ENCODE measurements at places on chromosomes 12 and 14.

GRCh38 chr12:71664411-71665089 lies 449 bp downstream of the THAP2 start:
- DNase-seq: peak; percentile 22

DNA sequence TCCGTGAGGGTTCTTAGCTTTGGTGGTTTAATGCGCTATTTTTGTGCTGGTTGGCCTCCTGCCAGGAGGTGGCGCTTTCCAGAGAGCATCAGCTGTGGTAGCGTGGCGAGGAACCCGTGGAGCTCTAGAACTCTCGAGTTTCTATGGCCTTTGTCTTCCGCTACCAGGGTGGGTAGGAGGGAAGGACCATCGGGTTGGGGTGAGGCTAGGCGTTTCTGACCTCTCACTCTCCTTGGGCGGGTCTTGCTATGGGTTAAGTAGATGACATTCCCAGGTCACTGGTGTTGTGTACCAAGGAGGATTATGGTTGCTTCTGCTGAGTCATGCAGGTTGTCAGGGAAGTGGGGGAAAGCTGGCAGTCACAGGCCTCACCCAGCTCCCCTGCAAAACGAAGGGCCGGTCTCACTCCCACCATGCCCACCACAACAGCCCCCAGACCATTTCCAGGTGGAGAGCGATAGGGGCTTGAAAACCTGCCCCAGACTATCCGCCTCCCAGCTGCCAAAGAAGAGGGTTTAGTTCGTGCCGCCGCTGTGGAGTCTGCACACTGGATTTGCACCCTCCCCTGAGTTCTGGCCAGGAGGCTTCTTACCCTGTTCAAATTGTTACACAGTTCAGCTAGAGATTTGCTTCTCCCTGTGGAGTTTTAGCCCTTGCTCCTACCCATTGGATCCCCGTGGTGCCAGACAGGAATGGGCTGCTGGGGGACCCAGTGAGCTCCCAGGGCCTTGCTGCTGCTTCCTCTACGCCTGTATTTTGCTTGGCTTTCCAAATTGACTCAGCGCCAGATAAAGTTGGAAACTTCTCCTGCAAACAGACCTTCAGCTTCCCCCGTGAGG lies 21.9 kb downstream of the RNFT2 start:
- no peak for DNase-seq

DNA sequence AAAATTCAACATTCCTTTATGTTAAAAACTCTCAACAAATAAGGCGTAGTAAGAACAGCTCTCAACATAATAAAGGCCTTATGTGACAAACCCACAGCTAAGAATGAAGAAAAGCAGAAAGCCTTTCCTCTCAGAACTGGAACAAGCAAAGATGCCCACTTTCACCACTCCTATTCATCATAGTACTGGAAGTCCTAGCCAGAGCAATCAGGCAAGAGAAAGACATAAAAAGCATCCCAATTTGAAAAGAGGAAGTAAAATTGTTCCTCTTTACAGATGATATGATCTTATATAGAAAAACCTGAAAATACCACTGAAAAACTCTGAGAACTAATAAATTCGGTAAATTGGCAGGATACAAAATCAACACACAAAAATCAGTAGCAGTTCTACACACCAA lies 52.1 kb downstream of the STON2 start:
- peak; percentile 12 for DNase-seq

DNA sequence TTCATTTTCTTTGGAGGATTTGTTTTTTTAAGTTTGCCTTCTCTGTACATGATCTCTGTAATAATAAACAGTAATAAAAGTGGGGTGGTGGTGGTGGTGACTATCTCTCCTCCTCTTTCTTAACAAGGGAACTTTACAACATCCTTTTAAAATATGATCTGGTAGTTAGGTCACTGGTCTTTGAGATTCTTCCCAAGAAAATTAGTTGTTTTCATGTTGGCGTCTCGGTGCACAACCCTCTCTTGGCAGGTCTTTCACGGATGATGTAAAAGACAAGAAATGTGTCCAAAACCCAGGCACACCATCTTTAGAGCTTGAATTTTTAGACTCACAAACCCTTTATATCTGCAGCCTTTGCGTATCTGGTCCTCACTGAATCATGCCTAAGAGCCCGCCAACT lies 488.5 kb upstream of the TBX3 start:
- no peak for DNase-seq

- no peak for DNase-seq
Measured at GRCh38 chr14:100155756-100156616, 3.5 kb downstream of the DEGS2 start.

GRCh38 chr12:108649669-108650068 lies 16.0 kb upstream of the SELPLG start:
- DNase-seq: no peak

DNA sequence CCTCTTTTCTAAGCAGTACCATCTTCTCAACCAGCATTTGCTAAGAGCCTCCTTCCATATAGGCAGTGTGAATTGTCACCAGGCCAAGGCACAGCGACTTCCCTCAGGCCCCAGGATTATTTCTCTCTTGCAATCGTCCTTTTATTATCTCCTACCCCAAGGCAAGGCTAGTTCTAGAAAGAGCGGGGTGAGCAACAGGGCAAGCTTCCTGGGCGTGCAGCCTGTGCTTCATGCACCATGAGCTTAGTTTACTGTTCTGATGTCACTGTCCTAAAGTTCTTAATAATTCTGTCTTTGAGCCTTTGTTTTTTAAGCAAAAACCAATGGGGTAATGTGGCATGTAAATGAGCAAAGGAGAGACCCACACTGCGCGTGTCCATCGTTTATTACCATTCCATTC lies 27.9 kb downstream of the DUSP6 start:
- no peak for DNase-seq

DNA sequence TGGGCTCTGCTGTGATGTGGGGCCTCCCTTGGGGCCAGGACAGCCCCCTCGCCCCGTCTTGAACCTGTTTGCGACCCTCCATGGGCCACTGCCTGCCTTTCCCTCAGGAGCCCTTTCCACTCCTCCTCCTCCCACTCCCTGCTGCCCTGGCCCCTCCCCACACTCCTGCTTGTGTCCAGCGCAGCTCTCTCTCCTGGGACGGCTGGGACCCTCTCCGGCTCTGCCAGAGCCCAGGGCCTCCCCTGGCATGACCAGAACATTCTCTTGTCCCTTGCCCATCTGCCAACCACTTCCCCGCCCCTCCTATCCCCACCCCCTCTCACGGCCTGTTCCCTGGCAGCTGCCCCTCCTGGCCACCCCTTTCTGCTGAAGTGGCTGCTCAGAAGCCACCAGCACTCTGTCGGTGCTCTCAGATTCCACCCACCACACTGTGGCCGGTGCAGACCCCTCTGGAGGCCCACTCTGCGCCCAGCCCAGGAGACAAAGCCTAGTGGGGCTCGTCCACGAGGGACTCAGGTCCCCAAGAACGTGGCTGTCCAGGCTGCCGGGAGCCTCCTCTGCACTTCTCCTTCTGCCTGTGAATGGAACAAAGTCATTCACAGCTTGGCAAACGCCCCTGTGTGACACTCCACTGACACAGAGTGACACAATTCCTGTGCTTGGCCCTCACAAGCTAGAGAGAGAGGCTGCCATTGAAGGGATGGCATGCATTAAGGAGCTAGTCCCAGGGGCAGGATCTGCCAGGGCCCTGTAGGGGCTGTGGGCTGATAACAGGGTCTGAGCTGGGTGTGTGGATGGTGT lies 1.4 kb downstream of the ASPG start:
- DNase-seq: no peak

DNA sequence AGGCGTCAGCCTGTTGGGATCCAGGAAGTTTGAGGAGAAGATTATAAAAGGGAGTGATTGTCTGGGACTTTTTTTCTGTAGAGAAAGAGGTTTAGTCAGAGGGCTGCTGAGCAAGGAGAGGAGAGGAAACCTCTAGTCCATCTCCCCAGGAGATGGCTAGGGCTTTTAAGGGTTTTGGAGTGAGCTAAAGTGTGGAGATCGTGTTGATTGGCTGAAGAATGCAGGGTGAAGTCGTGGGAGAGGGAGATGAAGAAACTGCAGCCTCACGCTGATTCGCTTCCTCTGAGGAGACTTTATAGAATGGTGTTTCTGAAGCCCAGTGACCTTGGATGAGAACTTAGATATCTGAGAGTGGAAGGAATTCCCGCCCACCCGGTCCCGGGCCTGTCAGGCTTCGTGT lies 193.7 kb upstream of the PWP1 start:
- no peak for DNase-seq

GRCh38 chr12:66716522-66716921 lies 37.6 kb upstream of the GRIP1 start:
- DNase-seq: no peak

DNA sequence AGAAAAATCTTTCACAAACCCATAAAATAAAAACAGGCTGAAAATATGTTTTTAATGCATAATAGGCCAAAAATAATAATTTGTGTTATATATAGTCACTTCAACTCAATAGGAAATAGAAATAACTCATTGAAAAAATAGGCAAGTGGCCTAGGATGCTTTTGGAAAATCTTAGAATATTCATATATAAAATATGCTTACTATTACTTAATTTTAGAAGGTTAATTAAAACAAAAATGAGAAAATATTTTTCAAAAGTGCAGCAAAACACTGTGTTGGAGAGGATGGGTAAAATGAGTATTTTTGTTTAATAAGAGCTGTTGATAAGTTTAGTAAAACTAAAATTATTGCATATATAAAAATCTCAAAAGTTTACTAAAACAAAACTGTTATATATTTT lies 308.0 kb upstream of the ATXN7L3B start:
- no peak for DNase-seq

DNA sequence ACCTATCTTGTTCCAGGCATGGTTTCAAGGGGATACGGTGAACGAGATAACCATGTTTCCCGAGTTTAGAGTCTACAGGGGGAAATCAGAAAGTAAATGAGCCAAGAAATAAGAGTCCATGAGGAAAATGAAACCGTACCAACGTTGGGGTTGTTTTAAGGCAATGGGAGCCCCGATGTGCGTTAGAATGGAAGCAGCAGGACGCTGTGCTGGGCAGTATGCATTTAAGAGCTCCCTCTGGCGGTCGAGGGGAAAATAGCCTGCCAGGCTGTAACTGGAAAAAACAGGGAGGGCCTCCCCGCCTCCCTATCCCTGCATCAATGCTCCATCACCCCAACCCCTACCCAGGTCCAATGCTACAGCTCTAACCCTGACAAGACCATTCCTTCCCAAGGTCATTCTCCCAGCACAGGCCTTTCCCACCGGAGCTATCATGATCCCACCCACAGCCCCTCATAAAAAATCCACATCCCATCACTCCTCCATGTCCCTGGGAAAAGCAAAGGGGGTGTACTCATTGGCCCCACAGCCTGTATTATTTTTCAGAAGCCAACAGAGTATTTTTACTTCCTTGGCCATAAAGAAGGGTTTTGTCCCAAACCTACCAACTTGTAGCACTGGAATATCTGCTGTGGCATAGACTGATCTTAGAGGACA lies 226.3 kb upstream of the NOS1 start:
- peak; percentile 10 for DNase-seq

- DNase-seq: no peak
Measured at GRCh38 chr12:2533036-2533435, 261.7 kb upstream of the FKBP4 start.

- no peak for DNase-seq
Measured at GRCh38 chr12:2180737-2181082, 127.9 kb downstream of the CACNA1C start.

- DNase-seq: no peak
Measured at GRCh38 chr14:35304812-35305462, 12.8 kb downstream of the PSMA6 start.

DNA sequence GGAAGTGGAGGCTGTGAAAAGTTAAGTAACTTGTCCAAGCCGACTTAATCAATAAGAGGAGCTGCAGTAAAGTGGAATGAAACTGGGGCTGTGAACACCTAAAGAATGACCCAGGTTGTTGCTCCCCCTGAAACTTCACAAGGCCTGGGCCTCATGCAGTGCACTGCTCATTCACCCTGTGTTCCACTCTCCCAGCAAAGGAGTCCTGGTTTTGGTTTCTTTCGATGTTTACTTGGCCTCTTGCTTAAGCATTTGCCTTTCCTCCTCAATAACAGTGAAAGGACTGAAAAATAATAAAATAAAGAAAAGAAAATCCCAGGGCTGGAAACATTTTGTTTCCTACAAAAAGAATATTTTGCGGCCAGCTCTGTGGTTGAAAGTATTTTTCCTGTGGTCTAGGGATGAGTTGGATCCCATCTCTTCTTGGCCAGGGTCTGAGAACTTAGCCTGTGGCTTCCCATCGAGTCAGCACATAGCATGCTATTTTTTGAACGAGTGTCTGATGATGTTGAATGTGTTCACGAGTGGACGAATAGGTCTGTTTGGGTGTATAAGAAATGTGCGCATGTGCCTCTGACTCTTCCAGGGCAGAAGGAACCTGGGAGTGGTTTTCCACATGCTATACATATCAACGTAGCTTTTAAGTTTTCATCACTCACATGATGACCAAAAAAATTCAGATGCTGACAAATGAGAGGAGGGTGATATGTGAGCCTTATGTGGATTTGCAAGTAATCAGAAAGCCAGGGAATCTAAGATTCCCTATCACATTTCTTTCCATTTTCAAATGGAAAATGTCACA lies 349.8 kb downstream of the ZFP36L1 start:
- no peak for DNase-seq

DNA sequence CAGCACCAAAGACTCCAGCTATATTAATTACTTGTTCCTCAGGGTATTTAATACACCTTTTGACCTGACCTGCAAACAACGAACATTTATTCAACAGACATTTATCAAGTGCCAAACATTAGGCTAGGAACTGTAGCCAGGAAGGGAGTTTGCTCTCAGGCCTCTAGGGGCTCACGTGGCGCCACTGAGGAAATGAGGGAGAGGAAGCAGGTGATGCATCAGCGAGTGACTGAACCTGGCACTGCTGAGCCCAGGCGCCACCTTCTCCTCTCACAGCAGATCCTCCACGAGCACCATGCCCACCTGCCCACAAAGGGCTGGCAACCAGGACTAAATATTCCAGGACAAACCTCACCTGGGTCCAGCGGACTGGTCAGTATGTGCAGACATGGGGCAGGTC lies 50.2 kb downstream of the SETD3 start:
- no peak for DNase-seq

GRCh38 chr12:93166541-93167307 lies 211.0 kb upstream of the NUDT4 start:
- no peak for DNase-seq

GRCh38 chr12:112443916-112444315 lies 25.2 kb downstream of the PTPN11 start:
- no peak for DNase-seq

DNA sequence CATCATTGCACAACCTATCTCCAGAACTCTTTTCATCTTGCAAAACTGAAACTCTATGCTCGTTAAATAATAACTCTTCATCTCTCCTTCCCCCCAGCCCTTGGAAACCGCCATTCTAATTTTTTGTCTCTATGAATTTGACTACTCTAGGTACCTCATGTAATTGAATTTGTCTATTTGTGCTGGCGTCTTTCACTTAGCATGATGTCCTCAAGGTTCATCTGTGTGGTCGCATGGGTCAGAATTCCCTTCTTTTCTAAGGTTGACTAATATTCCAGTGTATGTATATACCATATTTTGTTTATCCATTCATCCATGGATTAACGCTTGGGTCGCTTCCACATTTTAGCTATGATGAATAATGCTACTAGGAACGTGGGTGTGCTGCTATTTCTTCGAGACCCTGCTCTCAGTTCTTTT lies 80.1 kb downstream of the PLXNC1 start:
- DNase-seq: no peak
